ENCODE measurements at places on chromosomes 12 and 14.

GRCh38 chr12:59977779-59978178 lies 381.9 kb downstream of the SLC16A7 start:
- DNase-seq = no peak

GRCh38 chr12:116381744-116382685 lies 104.5 kb upstream of the MED13L start:
- DNase-seq = no peak

GRCh38 chr12:106288494-106289195 lies 13.9 kb upstream of the TCP11L2 start:
- DNase-seq = peak; percentile 3

- peak; percentile 100 for DNase-seq
Measured at GRCh38 chr14:101964297-101965180, at the start of gene DYNC1H1. DYNC1H1 (plus strand) TSS chr14:101964573; CDS start chr14:101964692, 119 bp downstream.

DNA sequence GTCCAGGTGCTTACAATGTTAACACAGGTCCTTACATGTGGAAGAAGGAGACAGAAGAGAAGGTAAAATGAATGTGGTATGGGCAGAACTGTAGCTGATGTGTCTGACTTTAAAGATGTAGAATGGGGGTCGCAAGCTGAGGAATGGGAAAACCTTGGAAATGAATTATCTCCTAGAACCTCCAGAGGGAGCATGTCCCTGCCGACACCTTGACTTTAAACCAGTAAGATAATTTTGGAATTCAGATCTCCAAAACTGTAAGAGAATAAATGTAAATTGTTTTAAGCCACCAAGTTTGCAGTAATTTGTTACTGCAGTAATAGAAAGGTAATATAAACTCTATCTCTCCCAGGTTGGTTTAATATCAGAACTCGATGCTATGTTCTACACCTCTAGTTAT lies 80.1 kb upstream of the ALG10 start:
- DNase-seq = no peak

- DNase-seq = no peak
Measured at GRCh38 chr12:103647267-103647666, 60.2 kb downstream of the STAB2 start.

DNA sequence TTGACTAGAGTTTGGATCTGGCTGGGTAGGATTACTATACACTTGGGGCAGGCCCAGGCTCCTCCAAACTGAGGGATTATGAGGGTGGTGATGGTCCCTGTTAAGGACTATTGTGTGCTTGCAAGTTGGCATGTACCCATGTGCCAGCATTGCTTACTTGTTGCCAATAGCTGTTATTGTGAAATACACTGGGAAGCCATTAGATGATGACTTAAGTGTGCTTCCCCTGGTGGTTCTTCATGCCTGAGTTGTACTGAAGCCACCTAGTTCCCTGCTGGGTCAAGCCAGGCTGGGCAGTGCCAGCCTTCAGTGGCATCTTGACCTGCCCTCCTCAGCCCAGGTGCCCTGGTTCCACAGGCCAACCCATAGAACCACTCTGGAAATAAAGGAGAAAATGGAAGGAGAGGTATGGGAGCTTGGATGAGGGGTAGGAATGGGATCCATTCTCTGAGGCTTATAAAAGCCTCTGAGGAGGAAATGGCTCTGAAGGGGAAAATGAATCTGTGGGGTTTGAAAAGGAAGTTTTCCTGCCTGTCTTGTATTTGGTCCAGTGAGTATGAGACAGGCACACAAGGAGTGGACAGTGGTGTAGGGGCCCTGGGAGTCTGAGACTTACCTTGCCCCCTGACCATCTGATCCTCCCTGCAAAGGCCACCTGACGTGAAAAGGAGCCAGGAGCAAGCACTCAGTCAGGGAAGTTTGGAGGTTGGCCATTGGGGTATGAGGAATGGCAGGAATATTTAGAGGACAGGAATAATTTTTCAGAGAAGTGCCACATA lies 724 bp downstream of the LTB4R start:
- DNase-seq = no peak

DNA sequence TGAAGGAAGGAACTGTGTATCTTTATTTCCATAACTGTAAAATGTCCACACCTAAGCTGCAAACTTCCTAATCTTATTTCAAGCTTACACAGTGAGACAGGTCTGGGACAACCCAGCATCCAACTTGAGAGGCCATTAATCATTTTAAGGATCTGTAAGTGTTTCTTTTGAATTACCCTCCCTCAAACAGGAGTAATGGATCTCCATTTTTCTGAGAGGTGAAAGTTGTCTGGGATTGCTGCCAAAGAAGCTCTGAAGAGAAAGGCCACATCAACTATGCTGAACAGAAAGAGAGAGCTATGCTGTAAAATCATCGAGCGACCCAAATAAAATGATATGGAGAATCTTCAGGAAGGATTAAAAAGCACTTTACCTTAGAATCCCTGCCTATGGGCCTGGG lies 131.7 kb upstream of the CPNE8 start:
- DNase-seq = no peak

GRCh38 chr12:120481022-120481767 lies 11.6 kb upstream of the SRSF9 start:
- no peak for DNase-seq

GRCh38 chr14:80844872-80845271 lies 96.7 kb downstream of the CEP128 start:
- no peak for DNase-seq

- no peak for DNase-seq
Measured at GRCh38 chr14:23984891-23985602, 3.7 kb upstream of the DHRS4L2 start.

- no peak for DNase-seq
Measured at GRCh38 chr14:57712102-57712501, 153.8 kb downstream of the SLC35F4 start.

GRCh38 chr12:105040476-105040875 lies 43.8 kb downstream of the ALDH1L2 start:
- no peak for DNase-seq
